Activated naive CD8-positive, alpha-beta T cell treated with anti-CD3 and anti-CD28 coated beads, Interleukin-2, amount 10 ng/mL, durations not matched to agents 7 days and 5 days (primary cell): ENCODE measurements at places on chromosomes 16 and 17. TPM values are rescaled to one million over a fixed set of nuclear protein-coding genes. Genes with fewer than 3 reads are reported as not detected.

Gene KRTAP3-1
- total RNA-seq: not detected

Gene PYCARD
- 82.3 TPM for total RNA-seq

GRCh38 chr16:1972490-1972877 lies 631 bp downstream of the TBL3 start:
- DNase-seq: no peak

DNA sequence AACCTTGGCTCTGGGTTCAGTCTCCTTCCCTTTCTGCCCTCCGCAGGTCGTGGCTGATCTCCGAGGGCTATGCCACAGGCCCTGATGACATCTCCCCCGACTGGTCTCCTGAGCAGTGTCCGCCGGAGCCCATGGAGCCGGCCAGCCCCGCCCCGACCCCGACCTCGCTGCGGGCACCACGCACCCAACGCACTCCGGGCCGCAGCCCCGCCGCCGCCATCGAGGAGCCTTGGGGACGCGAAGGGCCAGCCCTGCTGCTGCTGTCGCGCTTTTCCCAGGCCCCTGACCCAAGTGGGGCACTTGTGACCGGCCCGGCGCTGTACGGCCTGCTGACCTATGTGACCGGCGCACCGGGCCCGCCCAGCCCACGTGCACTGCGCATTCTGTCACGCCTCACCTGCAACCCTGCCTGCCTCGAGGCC lies 5.1 kb downstream of the ARMC5 start:
- no peak for DNase-seq

DNA sequence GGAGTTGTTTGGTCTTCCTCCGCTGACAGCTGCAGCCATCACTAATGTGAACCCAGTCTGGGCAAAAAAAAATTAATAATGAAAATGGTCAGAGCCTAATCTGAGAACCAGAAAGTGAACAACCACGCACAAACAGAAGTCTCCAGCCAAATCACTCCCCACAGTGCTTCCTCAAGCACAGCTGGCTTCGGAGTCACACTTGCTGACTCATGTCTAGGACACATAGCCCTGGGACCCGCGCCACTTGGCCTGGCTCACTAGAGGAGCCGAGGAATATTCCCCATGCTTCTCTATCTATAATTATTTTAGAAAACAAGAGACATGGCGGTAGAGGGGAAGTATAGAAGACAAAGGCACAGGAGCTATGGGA lies 109.1 kb downstream of the ZFHX3 start:
- no peak for DNase-seq
